ENCODE measurements at places on chromosomes 3 and 15. TPM values are rescaled to one million over a fixed set of nuclear protein-coding genes. Genes with fewer than 3 reads are reported as not detected.

DNA sequence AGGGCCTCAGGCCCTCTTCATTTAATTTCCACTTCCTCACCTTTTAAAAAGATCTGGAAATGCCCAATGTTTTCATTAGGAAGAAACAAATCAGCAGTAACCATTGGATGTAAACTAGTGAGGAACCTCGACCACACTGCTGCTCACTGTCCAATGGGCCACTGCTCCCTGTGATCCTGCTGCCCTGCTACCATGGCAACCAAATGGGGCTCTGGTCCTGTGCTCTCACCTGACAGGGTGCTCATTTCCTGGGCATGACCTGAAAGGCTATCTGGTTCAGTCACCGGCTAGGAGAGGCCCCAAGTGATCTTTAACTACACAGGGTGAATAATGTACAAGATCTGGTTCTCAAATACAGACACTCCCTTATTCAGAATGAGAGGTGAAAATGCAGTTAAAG, 54.6 kb downstream of the ARHGEF3 start:
- H3K4me1 ChIP-seq, result no peaks in the 10 kb centered on the region
- no peak overlapping the region for H3K27ac ChIP-seq
- peaks cover 3% of the 10 kb centered on the region for H3K27me3 ChIP-seq

- no peak for DNase-seq
- H3K36me3 ChIP-seq, result no peaks in the 10 kb centered on the region
- peaks cover 4% of the 10 kb centered on the region for H3K4me1 ChIP-seq
- H3K27me3 ChIP-seq, result peaks cover 4% of the 10 kb centered on the region
- no peak overlapping the region for H3K27ac ChIP-seq
- H3K4me3 ChIP-seq, result no peak overlapping the region
These were observed 34.2 kb upstream of the B3GNT5 start for GRCh38 chr3:183218826-183219225.

DNA sequence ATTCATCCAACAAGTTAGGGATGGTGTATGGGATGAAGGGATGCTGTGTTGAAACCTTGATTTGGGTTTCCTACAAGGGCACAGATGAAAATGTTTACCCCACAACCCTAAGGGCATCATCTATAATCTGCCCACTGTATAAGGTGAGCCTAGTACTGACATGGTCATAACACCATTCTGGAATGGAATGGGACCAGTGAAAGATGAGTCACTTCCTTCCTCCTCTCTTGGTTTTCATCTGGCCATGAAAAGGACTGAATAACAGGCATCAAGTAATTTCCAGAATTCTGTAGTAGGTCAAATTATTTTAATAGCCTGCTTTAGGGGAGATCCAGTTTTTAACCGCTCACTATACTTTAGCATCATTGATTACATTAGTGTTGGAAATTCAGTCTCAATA, 538.6 kb downstream of the NR2F2 start:
- no peaks in the 10 kb centered on the region for H3K36me3 ChIP-seq
- peaks cover 5% of the 10 kb centered on the region for H3K27me3 ChIP-seq
- H3K4me3 ChIP-seq, result no peak overlapping the region
- H3K4me1 ChIP-seq, result no peaks in the 10 kb centered on the region

DNA sequence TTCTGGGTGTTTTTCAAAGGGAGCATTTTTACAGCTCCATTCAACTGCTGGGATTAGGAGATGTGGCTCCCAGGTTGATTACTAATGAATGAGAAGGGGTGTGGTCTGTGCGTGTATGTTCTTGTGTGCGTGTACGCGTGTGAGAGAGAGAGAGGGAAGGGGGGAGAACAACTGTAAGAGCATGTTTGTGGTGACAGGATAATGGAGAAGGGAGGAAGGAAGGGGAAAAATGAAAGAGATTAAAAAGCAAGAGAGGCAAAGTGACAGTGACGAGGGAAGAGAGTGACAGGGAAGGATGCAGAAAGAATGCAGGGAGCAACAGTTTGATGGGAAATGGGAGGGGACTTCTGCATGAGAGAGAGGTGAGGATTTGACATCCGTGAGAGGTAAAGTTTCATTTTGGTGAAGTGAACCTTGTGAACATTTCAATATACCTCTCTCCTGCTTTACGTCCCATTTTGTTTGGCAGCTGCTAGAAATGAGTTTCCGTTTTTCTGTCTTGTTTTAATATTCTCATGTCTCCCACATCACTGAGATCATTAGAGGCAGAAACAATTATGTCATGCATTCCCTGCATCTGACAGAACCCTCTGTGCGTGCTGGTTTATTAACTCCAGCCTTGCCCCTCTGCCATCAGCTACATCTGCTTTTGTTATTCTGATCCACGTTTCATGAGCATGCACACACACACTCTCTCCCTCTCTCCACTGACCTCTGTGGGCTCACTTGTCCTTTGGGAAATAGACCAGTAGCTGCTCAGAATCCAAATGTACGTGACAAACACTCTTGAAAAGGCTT, 161.6 kb downstream of the GAP43 start:
- peaks cover 4% of the 10 kb centered on the region for H3K27me3 ChIP-seq
- peak overlapping the region; percentile 49 for H3K27ac ChIP-seq
- H3K4me1 ChIP-seq, result peaks cover 6% of the 10 kb centered on the region
- DNase-seq, result no peak
- H3K4me3 ChIP-seq, result peak overlapping the region; percentile 90

GRCh38 chr15:100918034-100918689, 995 bp upstream of the LRRK1 start:
- DNase-seq, result peak; percentile 86
- peaks cover 19% of the 10 kb centered on the region for H3K27me3 ChIP-seq
- H3K27ac ChIP-seq, result no peak overlapping the region
- H3K36me3 ChIP-seq, result peaks cover 9% of the 10 kb centered on the region
- peaks cover 9% of the 10 kb centered on the region for H3K4me1 ChIP-seq
- H3K4me3 ChIP-seq, result peak overlapping the region; percentile 90

DNA sequence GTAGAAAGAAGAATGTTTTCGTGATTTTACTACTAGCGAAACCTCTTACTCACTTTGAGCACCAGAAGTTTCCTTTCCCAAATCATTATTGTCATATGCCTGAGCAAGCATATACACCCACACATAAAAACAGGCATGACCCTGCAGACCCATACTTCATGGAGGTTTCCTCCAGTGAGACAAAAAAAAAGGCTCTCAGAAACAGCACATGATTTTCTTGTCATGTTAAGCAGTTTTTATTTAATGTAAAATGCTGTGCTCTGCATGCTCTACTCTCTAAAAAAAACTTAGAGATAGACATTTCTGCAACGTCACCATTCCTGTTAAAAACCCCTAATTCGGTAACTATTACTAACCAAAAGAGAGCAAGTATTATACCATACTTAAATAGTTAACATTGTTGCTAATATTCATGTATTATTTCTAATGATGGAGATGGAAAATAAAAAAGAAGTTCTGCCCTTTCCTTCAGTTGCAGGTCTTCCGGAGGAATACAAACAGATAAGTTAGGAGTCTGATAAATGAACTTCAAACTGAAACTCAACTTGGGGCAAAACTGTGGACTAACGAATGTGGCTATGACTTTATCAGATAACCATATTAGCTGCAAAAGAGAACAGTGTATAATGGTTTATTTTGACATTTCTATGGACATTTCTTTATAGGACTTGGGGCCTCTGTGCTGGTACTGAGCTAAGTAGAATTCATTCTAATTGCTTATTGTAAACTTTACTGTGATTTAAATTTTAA, 15.9 kb downstream of the CD200R1 start:
- no peaks in the 10 kb centered on the region for H3K27me3 ChIP-seq
- H3K36me3 ChIP-seq, result peaks cover 7% of the 10 kb centered on the region
- no peak overlapping the region for H3K27ac ChIP-seq
- no peaks in the 10 kb centered on the region for H3K4me1 ChIP-seq
- DNase-seq, result no peak
- no peak overlapping the region for H3K4me3 ChIP-seq

GRCh38 chr3:190617185-190617584, 103.3 kb downstream of the IL1RAP start:
- no peaks in the 10 kb centered on the region for H3K4me1 ChIP-seq

- no peak overlapping the region for H3K27ac ChIP-seq
- H3K27me3 ChIP-seq, result peaks cover 33% of the 10 kb centered on the region
- no peaks in the 10 kb centered on the region for H3K36me3 ChIP-seq
- H3K4me1 ChIP-seq, result peaks cover 39% of the 10 kb centered on the region
- peak overlapping the region; percentile 51 for H3K4me3 ChIP-seq
These were observed 213.0 kb downstream of the MEIS2 start for GRCh38 chr15:36887214-36887961.

- peaks cover 1% of the 10 kb centered on the region for H3K27me3 ChIP-seq
- no peak for DNase-seq
These were observed 159.6 kb downstream of the MFSD1 start for GRCh38 chr3:158961471-158961870.

DNA sequence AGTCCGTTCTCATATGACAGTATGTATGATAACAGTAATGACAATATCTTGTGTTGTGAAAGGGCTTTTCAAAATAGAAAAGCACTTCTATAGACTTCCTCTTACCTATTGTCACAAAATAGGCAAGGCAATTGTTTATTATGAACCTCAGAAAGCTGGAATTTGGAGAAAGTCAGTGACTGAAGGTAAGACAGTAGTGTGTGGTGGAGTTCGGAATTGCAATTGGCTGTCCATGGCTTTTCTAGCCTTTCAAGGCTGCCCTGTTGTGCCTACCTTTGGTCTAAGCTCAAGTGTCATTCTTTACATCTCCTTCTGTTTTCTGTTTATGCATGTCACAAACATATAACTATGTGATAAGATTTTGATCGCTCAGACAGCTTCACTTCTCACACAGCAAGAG, 219.3 kb upstream of the NR2E3 start:
- H3K36me3 ChIP-seq, result peaks cover 9% of the 10 kb centered on the region
- H3K4me1 ChIP-seq, result peaks cover 3% of the 10 kb centered on the region
- no peak for DNase-seq
- no peak overlapping the region for H3K27ac ChIP-seq
- H3K4me3 ChIP-seq, result no peak overlapping the region
- H3K27me3 ChIP-seq, result peaks cover 2% of the 10 kb centered on the region

GRCh38 chr3:48016301-48016973, at the start of gene MAP4:
Gene MAP4 (minus strand): TSS chr3:48016416. CDS start chr3:47998860, 17,556 bp downstream.
- no peak within 1 kb of the TSS for H3K27ac ChIP-seq
- H3K4me1 ChIP-seq, result no peaks in the 10 kb centered on the region
- DNase-seq, result no peak
- H3K27me3 ChIP-seq, result no peaks in the 10 kb centered on the region
- peaks cover 4% of the 10 kb centered on the region for H3K36me3 ChIP-seq

Gene NMB
- 14.3 TPM for total RNA-seq

Gene TTLL13
- not detected for total RNA-seq

Gene ATP13A4
- total RNA-seq, result 0.49 TPM

Gene SNX33
- total RNA-seq, result 17.3 TPM
